ENCODE measurements at places on chromosomes 1 and 21. TPM values are rescaled to one million over a fixed set of nuclear protein-coding genes. Genes with fewer than 3 reads are reported as not detected.

DNA sequence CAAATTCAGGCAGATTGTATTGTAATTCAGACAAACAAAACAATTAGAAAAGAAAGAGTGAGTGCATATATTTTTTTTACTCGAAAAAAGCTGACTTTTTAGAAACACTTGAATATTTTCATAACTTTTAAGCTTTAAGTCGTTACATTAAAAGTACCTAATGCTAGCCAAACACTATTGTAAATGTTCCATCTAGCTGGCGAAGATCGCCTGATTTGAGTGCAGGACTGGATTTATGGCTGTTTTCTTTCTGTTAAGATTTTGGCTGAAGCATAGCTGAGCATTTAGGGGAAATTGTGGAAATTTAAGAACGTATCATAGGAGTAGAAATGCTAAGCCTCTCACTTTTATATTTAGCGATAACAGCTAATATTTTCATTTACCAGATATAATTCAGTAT is 24.6 kb downstream of the LRRC7 start:
- no peak overlapping the region for H3K4me3 ChIP-seq
- H3K4me1 ChIP-seq: no peaks in the 10 kb centered on the region
- no peaks in the 10 kb centered on the region for H3K27me3 ChIP-seq
- no peak for DNase-seq
- no peaks in the 10 kb centered on the region for H3K36me3 ChIP-seq

GRCh38 chr1:236021424-236022135 is 43.3 kb downstream of the NID1 start:
- no peak overlapping the region for H3K4me3 ChIP-seq
- no peak for DNase-seq
- H3K27ac ChIP-seq: peak overlapping the region; percentile 69
- H3K4me1 ChIP-seq: peaks cover 7% of the 10 kb centered on the region

DNA sequence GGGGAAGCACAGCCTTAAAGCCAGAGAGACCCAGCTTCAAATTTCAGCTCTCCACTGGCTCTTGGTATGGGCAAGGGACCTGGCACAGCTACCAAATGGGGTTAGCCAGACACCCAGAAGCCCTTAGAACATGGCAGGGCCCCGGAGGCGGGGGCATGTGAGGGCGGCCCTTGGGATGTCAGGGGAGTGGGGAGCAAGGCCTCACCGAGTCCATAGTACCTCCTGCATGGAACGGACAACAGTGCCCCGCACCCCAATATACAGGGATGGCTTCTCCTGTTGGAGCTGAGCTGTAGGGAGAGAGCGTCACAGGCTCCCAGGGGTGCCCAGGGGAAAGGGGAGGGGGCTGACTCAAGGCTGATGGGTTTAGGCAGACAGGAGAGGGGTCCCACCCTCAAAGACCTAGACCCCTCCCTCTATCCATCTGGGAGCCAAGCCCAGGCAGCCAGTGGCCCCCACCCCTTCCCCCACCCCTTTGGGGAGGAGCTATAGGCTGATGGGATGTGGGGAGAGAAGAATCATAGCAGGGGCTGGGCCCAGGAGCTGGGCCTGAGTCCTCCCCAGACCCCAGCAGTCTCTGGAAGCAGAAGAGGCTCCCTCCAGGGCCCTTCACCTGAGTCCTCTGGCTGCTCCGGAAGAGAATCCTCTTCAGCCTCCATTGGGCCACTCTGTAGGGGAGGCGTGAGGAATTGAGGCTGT is 16.5 kb downstream of the SPOCD1 start:
- no peak overlapping the region for H3K4me3 ChIP-seq
- DNase-seq: no peak
- H3K27me3 ChIP-seq: peaks cover 4% of the 10 kb centered on the region

- no peaks in the 10 kb centered on the region for H3K36me3 ChIP-seq
- H3K4me3 ChIP-seq: peak overlapping the region; percentile 22
- no peak for DNase-seq
- peak overlapping the region; percentile 52 for H3K27ac ChIP-seq
These were observed 61.0 kb downstream of the TOR3A start for GRCh38 chr1:179142889-179143299.

DNA sequence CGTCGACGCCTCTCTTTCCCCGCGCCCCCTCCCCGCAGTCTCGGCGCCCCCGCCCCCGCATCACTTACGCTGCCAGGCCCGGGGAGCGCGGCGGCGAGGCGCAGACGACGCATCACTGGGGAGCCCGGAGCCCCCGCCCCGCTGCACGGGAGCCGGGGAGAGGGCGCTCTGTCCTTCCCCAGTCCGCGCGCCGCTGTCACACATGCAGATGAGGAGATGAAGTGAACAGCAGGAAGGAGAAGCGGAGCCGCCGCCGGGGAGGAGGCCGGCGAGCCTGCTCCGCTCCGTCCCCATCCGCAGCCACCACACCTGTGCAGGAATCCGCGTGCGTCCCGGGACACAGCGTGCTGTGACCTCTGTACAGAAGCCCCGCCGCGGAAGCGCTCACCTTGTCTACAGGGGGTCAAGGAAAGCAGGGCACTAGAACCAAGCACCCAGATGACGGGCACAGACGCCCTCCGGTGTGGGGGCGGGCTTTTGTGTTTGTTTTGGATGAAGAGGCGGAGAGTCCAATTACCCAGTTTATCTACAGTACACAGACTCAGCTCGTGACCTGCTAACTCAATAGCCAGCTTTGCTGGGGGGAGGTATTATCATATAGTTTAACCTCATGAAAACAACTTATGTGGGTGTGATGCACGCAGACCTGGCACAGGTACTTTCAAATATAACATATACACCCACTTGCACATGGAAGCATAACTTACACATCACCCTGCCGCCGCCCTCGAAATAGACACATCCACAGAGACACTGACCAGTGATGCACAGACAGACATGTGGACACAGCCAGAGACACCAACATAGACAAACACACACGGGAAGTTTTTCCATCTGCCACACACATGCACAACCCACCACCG is 12.4 kb downstream of the KLHDC8A start:
- H3K27me3 ChIP-seq: peaks cover 45% of the 10 kb centered on the region
- no peaks in the 10 kb centered on the region for H3K36me3 ChIP-seq
- H3K4me3 ChIP-seq: peak overlapping the region; percentile 42
- H3K27ac ChIP-seq: no peak overlapping the region
- DNase-seq: peak; percentile 62

DNA sequence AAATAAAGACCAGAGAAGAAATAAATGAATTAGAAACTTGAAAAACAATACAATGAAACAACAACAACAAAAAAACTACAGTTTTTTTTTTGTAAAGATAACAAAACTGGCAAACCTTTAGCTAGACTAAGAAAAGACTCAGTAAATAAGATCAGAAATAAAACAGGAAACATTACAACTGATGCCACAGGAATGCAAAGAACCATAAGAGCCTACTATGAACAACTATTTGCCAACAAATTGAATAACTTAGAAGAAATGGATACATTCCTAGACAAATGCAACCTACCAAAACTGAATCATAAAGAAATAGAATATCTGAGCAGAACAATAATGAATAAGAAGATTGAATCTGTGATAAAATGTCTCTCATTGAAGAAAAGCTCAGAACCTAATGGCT is 742.0 kb downstream of the ADGRL2 start:
- H3K27ac ChIP-seq: no peak overlapping the region
- no peak overlapping the region for H3K4me3 ChIP-seq
- H3K27me3 ChIP-seq: no peaks in the 10 kb centered on the region

DNA sequence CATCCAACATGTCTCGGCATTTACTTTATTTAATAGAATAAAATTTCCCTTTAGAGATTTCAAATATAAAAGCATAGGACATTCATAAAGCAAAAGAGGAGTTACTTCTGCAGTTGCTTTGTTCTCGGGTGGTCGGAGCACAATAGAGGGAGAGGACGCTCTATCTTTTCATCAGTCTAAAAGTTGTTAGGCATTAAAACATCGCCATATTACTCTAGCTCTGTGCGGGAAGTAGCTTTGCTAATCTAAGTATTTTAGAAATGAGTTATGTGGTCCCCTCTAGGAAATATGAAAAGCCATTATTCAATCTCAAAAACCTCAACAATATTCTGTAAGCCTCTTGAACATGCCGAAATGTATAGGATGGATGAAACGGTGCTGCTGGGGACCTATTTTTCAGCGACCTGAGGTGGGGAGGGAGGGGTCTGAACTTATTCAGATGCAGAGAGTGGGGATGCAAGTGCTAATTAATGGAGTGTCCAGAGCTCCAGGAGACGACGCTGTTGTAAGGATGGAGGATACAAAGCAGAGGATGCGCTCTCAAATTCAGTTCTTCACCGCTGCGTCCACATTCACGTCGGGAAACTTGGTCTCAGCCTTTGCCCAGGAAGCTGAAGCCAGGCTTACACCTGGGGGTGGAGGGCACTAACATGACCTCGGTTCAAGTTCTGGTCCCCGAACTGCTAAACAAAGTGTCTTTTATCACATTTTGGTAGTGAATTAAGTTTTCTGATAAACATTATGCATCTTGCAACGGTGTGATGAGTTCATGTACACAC is 6.3 kb downstream of the CDKN2C start:
- H3K27ac ChIP-seq: peak overlapping the region; percentile 91
- peak overlapping the region; percentile 77 for H3K4me3 ChIP-seq
- no peaks in the 10 kb centered on the region for H3K27me3 ChIP-seq
- DNase-seq: no peak

DNA sequence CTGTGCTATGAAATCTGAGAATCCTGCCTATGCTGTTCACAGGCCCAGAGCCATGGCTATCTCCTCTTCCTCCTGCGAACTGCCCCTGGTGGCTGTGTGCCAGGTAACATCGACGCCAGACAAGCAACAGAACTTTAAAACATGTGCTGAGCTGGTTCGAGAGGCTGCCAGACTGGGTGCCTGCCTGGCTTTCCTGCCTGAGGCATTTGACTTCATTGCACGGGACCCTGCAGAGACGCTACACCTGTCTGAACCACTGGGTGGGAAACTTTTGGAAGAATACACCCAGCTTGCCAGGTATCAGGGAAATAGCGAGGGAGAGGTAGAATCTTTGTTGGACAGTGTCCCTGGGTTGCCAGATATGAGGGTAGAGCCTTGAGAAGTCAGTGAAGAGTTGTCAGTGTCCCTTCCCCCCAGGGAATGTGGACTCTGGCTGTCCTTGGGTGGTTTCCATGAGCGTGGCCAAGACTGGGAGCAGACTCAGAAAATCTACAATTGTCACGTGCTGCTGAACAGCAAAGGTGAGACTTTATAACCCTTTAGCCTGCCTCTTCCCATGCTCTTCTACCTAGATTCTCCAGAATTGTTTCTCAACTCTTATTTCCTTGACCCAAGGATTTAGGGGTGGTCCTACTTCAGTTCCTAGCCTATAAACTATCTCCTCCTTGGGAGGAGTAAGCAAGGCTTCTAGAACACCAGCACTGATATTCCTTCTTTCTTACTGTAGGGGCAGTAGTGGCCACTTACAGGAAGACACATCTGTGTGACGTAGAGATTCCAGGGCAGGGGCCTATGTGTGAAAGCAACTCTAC is 1.4 kb downstream of the NIT1 start:
- H3K27me3 ChIP-seq: no peaks in the 10 kb centered on the region
- peaks cover 69% of the 10 kb centered on the region for H3K4me1 ChIP-seq
- H3K27ac ChIP-seq: peak overlapping the region; percentile 87

DNA sequence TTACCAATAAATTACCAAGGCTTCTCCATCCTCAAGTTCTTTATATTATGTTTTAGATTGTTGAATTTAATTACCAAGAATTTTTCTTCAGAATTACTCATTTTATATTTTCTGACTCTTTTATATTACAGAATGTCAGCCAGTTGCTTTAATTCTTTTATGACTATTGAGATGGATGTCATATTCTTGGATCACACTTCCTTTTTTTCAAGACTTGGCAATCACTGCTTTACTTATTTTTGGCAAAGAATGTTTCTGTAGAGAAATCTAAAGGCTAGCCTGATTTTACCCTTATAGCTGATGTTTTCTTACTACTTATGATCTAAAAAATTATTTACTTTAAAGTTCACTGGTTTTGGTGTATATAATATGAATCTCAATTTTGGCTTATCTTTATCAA is 721.1 kb upstream of the TMPRSS15 start:
- no peaks in the 10 kb centered on the region for H3K4me1 ChIP-seq
- no peak overlapping the region for H3K27ac ChIP-seq
- H3K27me3 ChIP-seq: no peaks in the 10 kb centered on the region
- no peak overlapping the region for H3K4me3 ChIP-seq
- H3K36me3 ChIP-seq: no peaks in the 10 kb centered on the region
- DNase-seq: no peak

DNA sequence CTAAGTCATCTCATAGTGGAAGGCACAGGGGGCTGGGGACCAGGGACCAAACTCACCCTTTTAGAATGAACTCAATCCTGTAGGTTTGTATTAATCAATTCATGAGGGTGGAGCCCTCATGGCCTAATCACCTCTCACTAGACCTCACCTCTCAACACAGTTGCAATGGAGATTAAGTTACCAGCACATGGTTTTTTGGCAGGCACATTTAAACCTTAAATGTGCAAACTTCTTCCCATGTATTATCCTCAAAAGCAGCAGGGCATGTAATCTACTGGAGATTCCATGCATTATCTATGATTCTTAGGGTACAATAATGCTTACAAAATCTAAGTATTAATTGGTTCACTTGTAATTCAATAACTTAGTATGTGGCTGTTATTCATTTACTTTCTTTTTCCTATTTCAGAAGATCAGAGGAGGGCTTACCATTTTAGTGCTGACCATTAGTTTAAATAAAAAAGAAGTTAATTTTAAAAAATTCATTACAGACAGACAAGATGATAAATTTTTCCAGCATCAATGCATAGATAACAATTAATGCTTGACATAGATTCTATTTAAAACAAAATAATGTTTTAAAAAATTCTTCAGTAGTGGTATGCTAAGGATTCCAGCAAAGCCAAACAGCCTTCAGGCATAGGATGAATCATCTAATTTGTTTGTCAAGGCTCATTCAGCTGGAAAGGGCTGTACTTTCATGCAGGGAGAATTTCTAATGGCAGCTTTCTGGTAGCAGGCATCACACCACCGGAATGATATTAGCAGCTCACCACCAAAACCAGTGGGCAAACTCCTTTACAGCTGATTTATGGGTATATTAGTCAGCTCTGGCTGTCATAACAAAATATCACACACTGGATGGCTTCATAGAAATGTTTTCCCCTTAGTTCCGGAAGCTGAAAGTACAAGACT is 124.6 kb upstream of the ZNF648 start:
- H3K4me3 ChIP-seq: no peak overlapping the region
- DNase-seq: no peak
- no peaks in the 10 kb centered on the region for H3K27me3 ChIP-seq
- no peak overlapping the region for H3K27ac ChIP-seq

DNA sequence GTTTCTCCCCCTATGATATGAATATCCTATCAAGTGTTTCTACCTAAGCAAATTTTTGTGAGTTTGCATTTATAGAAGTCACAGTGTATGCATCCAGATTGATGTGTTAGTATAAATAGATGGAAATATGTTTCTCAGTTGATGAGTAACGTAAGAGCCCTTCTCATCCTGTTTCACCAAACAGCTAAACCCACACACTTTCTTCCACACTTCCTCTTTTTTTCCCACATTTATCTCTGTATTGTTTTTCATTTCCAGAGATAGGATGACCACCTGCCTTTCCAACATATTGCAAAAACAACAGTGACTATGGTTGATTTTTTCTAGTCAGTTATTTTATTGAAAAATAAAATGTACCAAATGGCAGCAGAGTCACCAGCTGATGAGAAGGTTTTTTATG is 490.1 kb downstream of the NEGR1 start:
- no peaks in the 10 kb centered on the region for H3K27me3 ChIP-seq
- DNase-seq: no peak
- H3K4me1 ChIP-seq: no peaks in the 10 kb centered on the region
- no peaks in the 10 kb centered on the region for H3K36me3 ChIP-seq
- no peak overlapping the region for H3K4me3 ChIP-seq

The ATP1A4 gene
- total RNA-seq: 1.1 TPM

The TMEM200B gene
- 4.3 TPM for total RNA-seq

The RSBN1 gene
- 21.0 TPM for total RNA-seq

The DNAJC28 gene
- total RNA-seq: 2.1 TPM

Data from lower lobe of right lung (tissue), 2 donors.